Hematopoietic multipotent progenitor cell treated with erythropoietin and hydrocortisone succinate and interleukin-3 and kit ligand, for 6 days (in vitro differentiated cells): ENCODE measurements at places on chromosomes 3 and 15.

DNA sequence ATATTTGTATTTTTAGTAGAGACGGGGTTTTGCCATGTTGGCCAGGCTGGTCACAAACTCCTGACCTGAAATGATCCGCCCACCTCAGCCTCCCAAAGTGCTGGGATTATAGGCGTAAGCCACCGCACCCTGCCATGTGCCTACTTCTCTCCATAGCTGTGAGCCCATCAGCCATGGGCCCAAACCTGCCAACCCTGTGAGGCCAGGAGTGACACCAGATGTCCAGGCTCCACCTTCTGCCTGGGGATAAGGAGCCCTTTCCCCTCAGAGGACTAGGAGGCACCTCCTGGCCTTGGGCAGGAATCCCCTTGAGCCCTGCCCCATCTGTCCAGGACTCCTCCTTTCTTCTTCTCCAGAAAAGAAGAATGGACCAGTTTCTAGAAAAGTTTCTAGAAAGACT lies 14.2 kb upstream of the RFT1 start:
- no peak for DNase-seq

DNA sequence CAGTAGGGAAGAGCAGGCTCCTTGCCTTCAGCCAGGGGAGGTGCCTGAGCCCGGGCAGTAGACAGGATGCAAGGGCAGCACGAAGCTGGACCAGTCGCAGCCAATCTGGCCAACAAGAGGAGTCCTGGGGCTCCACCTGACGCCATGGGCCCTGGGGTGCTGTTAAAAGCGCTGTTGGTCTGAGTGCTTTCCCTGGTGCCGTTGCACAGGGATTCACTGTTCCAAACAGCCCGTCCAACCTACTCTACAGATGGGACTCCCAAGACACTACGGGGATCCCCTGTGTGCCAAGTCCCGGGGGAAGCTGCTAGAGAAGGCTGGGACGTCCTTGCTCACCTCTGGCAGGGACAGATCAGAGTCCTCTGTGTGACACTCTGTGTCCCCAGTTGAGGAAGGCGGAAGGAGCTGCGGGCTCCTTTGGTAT lies 632 bp downstream of the CTSH start:
- peak; percentile 11 for DNase-seq

DNA sequence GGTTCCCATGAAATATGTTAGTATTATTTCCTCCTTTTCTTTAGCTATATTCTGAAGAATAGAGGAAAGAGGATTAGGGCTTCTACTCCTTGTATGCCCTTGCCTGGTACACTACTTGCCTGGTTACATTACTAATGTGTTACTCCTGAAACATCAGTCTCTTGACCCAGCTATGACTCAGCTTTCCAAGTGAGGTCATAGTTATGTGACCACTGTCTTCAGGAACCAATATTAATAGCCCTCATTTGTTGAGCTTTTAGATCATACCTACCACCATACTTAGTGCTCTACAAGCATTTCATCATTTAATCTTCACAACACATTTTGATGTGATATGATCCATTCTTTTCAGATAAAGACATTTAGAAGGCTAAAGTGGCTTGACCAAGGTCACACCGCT lies 60.3 kb downstream of the CMSS1 start:
- DNase-seq: no peak

GRCh38 chr3:171956705-171957104 lies 82.7 kb upstream of the FNDC3B start:
- DNase-seq: peak; percentile 42

DNA sequence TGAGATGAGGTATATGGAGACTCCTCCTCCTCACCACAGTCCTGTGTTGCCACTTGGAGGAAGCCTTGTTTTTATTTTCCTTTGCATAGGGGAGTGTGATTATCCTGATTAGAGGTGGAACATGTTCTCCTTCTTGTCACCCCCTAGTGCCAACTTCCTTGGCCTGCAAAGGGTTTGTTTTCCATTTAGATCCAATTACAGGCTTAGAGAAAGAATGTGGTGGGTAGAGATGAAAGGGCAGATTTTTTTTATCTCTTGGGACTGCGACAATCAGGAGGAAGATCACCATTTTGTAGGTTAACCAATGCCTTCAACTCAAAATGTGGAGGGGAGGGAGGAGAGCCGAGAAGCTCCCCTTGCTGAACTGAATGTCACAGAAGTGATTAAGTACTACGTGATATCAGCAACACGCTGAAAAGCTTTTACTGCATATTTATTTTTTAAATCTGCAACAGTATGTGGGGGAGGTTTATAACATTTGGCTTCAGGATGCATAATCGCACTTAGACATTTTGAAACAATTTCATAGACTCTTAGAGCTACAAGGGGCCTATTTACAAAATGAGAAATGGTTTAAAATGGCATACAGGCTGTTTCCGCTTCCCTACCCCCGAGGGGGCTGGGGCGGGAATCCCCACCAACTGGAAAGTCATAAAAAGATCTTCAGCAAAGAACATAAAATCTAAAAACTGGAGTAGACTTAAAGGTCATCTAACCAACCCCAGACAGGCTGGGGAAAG lies 2.4 kb downstream of the LMCD1 start:
- DNase-seq: no peak

- DNase-seq: no peak
Observed at GRCh38 chr15:39976291-39977274, 42.7 kb downstream of the EIF2AK4 start.

- no peak for DNase-seq
Observed at GRCh38 chr3:111666041-111666735, 71.0 kb upstream of the ZBED2 start.

DNA sequence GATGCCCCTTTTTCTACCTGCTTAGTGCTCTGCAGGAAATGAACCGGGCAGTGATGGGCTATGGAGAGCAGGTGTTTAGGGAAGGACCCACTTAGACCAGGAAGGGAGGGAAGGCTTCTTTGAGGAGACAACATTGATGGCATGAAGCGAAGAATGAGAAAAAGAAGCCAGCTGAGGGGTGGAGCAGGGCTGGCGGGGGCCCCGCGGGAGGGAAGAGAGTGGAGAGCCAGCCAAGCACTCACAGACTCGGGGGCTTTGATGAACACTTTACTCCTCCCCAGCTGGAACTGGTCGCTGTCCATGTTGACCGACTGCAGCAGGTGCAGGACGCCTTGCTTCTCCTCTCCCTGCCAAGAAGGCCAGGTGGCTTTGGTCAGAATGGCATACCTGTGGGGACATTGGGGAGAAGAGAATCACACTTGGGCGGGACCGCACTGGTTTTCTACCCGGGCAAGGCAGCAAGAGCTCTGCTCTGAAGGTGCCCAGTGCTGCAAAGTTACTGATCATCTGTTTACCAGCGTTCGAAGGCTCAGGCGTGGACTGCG lies 28.4 kb upstream of the LDHAL6B start:
- DNase-seq: no peak

DNA sequence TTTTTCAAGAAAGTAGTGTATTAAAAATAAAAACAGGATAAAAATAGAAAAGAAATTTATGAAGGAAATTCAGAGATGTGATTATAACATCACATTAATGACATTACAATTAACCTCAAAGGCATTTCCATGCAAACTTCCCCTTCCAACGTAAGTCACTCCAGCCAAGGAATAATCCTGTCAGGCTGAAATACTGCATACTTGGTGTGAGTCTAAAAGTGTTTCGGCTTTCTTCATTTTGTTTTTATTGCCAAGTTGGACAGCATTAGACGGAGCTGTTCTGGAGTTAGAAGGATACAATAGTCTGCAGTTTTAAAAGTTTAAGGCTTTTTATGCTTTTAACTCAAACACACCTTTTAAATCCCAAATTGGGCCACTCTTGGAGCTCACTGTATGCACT lies 435.0 kb downstream of the MECOM start:
- DNase-seq: no peak

- DNase-seq: no peak
Observed at GRCh38 chr3:17542591-17542990, 199.8 kb downstream of the TBC1D5 start.

- no peak for DNase-seq
Observed at GRCh38 chr15:69021895-69022294, 7.4 kb downstream of the NOX5 start.

DNA sequence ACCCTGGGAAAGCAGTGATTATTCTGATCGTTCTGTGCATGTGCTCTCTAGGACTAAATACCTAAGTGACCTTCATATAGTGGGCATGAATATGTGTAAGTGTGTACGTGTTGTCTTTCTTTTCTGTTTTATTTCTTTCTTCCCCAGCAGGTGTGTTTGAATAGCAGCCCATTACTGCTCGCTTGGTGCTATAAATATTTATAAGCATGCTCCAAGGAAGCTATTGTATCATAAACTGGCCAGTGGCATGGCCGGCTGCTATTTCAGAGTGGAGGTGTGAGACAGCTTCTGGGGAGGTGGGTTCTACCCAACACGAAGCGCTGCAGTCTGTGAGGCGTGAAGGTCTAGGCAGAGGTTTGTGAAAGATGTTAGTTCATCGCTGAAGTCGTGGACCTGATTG lies 641.8 kb downstream of the NTRK3 start:
- no peak for DNase-seq

DNA sequence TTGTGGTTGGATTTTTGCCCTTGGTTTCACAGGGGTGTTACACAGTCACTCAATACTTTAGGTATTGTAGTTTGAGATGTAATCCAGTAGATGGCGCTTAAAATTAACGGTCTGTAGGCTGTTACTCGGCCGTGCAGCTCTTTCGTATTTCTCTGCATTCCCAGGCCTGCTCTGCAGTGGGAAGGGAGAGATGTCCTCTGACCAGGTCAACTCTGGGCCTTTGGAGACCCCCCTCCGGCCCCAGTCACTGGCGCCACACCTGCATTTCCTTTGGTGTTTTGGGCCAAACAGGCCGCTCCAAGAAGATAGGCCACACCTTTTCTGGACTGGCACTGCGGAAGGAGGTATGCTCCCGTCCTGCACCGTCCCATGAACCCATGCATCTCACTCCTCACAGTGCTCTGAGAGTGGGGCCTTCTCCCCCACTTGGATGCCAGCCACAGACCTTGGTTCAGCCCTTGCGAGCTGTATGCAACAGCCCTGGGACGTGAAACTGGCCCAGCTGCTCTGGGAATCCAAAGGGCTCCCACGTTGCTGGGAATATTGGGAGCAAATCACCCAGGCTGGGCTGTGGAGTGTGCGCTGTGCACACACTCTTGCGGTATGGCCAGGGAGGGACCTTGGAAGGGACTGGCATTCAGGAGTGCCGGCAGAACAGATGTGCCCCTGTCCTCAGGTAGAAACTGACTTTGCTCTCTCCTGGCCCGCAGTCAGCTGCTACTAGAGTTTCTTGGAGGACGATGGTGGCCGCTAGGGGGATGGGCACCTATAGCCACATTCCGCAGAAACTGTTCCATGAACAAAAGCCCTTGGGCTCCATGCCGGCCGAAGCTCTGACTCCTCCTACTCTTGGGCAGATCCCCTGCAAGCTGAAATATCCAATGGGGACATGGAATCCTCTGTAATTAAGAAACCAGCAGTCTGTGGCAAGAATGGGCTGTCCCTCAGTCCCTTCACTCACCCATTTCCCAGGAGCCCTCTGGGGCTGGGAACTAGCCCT lies 410.5 kb upstream of the CADM2 start:
- DNase-seq: peak; percentile 61

- DNase-seq: no peak
Observed at GRCh38 chr3:23815879-23816278, 10.1 kb downstream of the UBE2E1 start.

GRCh38 chr3:159532577-159532976 lies 456.1 kb upstream of the IL12A start:
- no peak for DNase-seq

GRCh38 chr3:76502076-76502475 lies 537.8 kb upstream of the ROBO2 start:
- no peak for DNase-seq

- DNase-seq: no peak
Observed at GRCh38 chr3:195616681-195617080, 32.9 kb upstream of the APOD start.

GRCh38 chr3:99466331-99466730 lies 172.1 kb upstream of the COL8A1 start:
- no peak for DNase-seq

- DNase-seq: no peak
Observed at GRCh38 chr3:67490658-67491057, 163.8 kb downstream of the SUCLG2 start.

GRCh38 chr3:119580067-119580760 lies 922 bp downstream of the ADPRH start:
- peak; percentile 67 for DNase-seq

GRCh38 chr3:152260026-152260425 lies 8.7 kb upstream of the MBNL1 start:
- DNase-seq: no peak

DNA sequence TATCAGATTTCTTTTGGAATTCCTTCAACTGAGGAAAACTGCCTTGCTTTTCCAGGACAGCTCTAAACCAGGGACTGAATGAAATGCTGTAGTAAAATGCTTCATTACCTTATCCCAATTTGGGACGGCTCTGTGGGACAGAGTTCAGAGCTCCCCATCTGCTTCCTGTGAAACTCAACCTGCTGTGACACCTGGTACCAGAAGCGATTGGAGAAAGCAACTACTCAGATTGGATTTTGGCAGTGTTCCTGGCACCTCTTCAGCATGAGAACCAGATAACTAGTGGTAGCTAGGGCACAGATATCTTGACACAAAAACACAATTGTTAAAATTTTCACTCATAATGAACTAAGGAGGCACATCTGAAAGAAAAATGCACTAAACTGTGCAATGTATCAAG lies 539.1 kb downstream of the SI start:
- DNase-seq: no peak

- DNase-seq: no peak
Observed at GRCh38 chr3:11136830-11137626, 17.3 kb upstream of the HRH1 start.

GRCh38 chr15:45710657-45711056 lies 75.8 kb downstream of the SQOR start:
- DNase-seq: no peak

DNA sequence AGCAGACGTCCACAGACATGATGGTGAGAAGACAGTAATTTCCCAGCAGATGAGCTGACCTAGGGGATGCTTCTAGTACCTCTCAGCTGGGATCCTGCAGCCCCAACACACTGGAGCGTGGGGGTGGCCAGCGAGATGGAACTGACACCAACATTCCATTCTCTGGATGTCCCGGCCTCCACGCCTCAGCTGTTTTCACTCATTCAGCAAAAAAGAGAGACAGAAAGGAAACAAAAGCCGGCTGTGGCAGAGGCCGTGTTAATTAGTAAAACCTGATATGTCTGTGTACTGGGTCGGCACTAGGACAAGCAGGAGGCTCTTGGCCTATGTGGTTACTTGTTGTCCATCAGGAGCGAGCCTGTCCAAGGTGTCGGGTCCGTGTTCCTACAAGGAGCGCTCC lies 82.6 kb upstream of the MYZAP start:
- DNase-seq: no peak

DNA sequence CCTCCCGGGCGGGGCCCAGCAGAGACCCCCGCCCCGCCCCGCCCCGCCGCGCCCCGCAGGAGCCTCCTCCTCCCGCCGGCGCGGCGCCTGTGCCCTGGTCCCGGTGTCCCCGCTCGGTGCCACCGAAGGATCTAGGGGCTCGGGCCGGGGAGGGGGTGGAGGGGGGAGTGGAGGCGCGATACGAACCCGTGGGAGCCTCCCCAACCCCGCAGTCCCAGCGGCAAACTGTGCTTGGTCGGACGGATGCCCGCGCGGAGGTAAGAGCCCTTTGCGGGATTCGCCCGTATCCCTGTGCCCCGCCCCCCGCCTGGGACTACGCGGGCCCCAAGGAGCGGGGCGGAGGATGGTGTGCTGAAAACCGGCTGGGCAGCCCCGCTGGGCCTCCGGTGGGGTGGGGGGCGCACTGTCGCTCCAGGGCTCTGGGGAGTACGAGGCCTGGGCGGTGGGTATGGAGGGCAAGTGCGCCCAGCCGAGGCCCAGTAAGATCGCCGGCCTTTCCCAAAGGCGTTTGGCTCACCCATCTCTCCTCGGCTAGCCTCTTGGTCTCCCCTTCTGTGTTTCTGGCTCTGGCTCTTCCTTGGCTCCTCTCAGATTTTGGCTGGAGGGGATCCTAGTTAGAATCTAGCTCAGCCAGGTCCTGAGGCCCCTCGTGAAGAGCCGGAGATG lies 65.6 kb upstream of the POLG start:
- no peak for DNase-seq
